ENCODE measurements at places on chromosomes 11 and 22. TPM values are rescaled to one million over a fixed set of nuclear protein-coding genes. Genes with fewer than 3 reads are reported as not detected.

JHY gene
- total RNA-seq: 3.5 TPM

MMP1 gene
- 0.71 TPM for total RNA-seq

SLC22A9 gene
- total RNA-seq: not detected

OR8I2 gene
- not detected for total RNA-seq

FAM180B gene
- total RNA-seq: not detected

ALX4 gene
- total RNA-seq: 4.1 TPM

PTS gene
- 24.9 TPM for total RNA-seq

RASGRP2 gene
- total RNA-seq: 0.82 TPM

TSGA10IP gene
- not detected for total RNA-seq

PAMR1 gene
- total RNA-seq: not detected

WNT11 gene
- 1.1 TPM for total RNA-seq

PTGDR2 gene
- 0.05 TPM for total RNA-seq

All from A549 treated with RU486 at 1 μM for 4 hours (cell line).